Activated T-cell treated with anti-CD3 and anti-CD28 coated beads, Interleukin-2, amount 50 U/mL, for 1 hour (primary cell): ENCODE measurements at places on chromosomes 3 and 15.
A peak's percentile ranks its signal among the peaks of the same experiment; 100 is the strongest.

- no peak for DNase-seq
These were observed 78.8 kb upstream of the PCSK6 start for GRCh38 chr15:101568309-101568708.

GRCh38 chr3:64385277-64385676 lies 160.0 kb upstream of the PRICKLE2 start:
- no peak for DNase-seq

- no peak for DNase-seq
These were observed 19.7 kb upstream of the DENND4A start for GRCh38 chr15:65811835-65812234.

DNA sequence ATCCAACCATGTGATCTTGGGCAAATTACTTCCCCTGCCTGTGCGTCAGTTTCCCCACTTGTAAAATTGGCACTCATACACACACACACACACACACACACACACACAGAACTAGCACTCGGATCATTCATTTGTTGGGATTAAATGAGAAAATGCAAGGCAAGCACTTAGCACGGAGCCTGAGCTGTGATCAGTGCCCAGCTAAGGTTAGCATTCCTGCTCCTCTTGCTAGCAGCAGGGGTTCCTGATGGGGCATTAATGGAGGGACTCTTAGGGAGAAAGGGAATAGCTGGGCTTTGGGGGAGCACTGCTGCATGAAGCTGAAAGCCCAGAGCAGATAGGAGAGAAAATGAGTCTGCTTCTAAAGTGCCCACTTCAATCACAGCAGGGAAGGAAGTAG lies 187.7 kb upstream of the C2CD4B start:
- DNase-seq: no peak

GRCh38 chr3:118682921-118683320 lies 351.7 kb downstream of the IGSF11 start:
- no peak for DNase-seq

DNA sequence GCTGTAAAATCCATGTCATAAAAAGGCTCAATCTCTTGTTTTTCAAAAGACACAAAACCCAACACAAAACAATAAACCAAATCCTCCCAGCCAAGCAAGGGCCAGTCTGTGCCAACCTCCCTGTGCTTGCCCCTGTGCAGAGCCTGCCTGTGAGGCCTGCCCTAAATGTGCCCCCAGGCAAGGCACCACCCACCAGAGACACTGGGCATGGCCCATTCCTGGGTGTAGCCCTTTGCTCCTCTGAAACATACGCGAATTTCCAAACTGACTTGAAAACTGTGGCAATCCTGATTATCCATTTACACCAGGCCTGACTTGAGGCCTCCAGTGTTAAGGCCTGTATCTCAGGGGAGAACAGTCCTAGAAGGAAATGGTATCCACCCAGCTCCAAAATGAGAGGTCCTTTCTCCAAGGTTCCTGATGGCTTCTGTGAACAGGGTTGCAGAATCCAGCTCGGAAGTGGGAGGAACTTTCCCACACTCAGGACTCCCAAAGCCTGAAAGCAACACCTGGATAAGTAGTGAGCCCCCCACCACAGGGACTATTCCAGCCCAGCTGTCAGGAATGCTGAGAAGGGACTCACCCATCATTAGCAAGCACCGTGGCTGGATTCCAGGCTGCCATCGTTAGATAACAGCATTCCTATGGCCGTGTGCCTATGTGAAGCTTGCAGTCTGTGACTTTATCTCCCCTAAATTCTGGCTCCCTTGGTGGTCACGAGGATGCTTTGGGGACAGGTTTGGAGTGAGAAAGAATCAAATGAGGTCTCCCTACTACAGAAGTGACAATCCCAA lies 61.8 kb downstream of the CACNA2D2 start:
- no peak for DNase-seq

DNA sequence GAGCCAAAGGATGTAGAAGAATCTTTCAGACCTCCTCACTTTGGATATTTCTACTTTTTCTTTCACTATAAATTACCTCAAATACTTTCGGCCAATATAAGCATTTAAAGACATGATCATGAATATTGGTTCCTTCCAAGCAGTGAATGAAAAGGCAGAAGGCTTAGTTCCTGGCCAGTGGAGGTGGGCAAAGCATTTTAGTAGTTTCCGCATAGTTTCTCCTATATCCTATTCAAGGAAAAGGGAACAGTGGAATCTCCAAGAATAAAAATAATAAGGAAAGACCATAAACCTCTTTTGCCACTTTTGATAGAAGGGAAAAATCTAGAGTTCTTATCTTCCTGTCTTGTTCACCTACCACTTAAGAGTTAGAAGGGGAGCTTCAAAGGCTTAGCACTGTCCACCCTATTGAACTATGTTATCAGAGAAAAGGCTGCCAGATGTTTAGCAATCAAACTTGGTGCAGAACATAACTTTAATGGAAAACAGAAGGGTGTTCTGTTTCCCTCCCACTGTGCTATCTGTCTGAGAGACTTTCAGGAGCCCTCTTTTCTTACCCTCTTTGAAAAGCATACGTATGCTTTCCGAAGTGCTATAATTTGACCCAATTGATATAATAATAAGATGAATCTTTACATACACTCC lies 155.6 kb upstream of the DPH6 start:
- DNase-seq: no peak

DNA sequence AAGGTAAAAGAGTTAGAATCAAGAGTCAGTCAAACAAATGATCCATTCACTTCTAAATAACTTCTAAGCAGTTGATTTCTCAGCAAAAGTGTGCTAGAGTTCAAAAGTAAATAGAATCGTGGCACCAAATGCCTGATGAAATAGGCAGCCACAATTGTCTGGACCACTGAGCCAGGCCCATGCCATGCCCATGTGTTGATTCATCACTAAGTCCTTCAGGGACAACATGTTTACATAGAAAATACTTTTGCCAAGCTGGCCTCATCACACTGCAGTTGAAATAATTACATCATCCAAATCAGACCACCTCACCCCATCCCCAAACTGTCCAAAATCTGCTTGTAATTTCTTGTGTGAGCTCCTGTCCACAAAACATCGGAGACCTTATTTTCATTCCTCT lies 216.3 kb downstream of the IGSF11 start:
- DNase-seq: no peak

GRCh38 chr15:41462084-41462795 lies 31.4 kb upstream of the ITPKA start:
- no peak for DNase-seq

GRCh38 chr15:94266789-94267188 lies 35.4 kb downstream of the MCTP2 start:
- DNase-seq: no peak

DNA sequence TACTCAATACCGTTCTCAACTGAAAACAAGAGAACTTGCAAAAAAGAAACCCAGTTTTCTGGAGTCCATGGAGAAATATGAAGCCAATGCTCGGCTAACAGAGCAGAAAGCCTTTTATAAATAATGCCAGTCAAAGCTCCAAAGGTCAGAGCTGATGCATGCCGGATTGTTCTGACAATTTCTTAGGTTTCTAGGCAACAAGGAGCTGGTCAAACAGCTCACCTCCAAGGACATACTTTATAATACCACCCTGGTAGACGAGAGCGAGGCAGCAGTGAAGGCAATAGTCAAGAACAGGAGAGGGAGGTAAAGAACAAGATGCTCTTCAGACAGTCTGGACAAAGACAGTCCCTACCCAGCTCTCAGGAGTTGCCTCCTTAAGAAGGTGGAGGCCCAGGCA lies 111.1 kb downstream of the UBE3A start:
- no peak for DNase-seq

GRCh38 chr15:76930831-76931396 lies 635 bp upstream of the RCN2 start:
- DNase-seq: no peak

GRCh38 chr3:139560411-139560810 lies 20.9 kb upstream of the RBP1 start:
- no peak for DNase-seq

DNA sequence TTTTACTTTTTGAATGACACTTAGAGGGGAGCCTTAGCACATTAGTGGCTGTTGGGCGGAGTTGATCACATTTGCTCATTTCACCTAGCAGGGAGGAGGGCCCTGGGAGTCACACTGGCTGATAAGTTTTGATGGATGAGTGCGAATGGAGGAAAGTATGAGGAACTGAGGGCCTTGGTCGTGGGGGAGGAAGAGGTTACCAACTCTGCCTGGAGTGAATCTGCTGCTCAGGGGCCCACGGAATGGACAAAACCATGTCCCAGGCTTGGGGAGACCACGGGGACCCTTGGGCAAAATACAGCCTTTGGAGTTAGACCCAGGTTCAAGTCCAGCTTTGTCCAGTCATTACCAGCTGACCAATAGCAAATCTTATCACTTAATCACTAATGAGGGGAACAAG lies 5.1 kb upstream of the FLNB start:
- DNase-seq: no peak

GRCh38 chr3:53775834-53776251 lies 70.4 kb downstream of the CHDH start:
- no peak for DNase-seq

- no peak for DNase-seq
These were observed 1.4 kb downstream of the UACA start for GRCh38 chr15:70761931-70762468.

- no peak for DNase-seq
These were observed 626.1 kb downstream of the CADM2 start for GRCh38 chr3:85584779-85585356.

GRCh38 chr3:72255791-72256559 lies 471.0 kb upstream of the PROK2 start:
- DNase-seq: no peak

GRCh38 chr3:194137506-194138474 lies 1.8 kb downstream of the HES1 start:
- peak; percentile 55 for DNase-seq

DNA sequence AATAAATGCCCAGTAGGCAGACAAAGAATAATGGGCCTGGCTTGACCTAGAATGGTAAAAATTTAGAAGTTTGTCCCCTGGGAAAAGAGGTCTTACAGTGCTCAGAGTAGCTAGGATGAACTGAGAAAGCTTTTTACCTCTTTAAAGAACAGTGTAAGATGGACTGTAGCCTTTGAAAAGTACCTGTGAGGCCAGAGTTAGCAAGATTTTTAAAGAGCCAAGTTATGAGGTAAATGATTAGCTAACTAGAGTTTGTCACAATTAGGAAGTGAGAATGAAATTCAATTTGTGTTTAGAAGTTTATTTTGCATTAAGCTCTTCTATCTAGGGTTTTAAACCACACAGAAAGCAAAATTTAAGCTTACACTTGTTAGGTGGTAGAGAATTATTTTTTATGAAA lies 480.9 kb downstream of the ZIC1 start:
- no peak for DNase-seq

DNA sequence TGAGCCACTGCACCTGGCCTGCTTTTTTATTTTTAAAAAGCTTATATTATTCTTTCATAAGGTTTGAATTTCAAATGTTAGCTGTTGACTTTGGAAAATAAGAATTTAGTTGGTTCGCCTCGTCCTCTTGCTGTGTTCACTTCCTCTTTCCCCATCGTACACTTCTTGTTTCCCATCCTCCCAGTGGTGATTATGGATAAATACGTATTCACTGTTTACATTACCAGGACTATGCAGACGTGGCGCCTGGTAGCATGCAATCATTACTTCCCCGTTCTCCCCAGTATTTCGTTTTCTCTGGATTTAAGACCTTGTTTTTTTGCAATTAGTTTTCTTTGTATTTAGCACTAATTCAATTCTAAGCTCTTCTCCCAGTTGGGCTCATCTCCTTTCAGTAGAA lies 70.1 kb downstream of the LMLN start:
- no peak for DNase-seq

DNA sequence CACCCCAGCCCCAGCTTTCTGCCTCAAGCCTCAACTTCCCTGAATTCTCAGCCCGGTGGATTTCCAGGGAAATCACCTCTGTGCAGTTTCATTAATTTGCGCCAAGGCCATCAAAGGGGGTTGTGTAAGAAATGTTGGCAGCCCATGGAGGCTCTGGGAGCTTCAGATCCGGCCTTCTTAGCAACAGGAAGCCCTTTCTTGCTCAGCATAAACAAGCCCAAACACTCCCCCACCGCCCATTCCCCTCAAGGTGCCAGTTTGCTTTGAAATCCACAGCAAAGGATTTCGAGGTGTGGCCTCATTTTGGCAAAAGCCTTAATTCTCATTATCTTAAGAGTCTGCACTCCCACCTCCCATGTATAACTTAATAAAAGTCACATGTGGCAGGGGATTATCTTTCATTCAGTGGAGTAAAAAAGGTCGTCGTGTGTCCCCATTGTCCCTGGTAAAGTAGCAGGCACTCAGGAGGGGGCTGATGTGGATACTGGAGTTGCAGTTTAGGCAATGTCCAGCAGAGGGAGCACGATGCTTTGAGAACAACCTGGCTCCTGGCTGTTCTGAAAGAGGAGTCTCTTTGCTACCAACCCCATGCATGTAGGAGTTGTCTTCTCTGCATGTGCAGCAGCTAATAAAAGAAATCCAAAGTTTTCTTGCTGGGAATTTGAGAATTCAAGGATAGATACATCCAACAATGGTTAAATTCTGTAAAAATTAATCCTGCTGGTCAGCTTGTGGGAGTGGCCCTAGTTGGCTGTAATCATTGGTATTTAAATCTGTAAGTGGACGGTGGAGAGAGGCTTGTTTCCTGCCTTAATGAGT lies 39.5 kb downstream of the EBLN2 start:
- DNase-seq: peak; percentile 65

- DNase-seq: no peak
These were observed 83.6 kb downstream of the SMAD6 start for GRCh38 chr15:66785637-66786036.

DNA sequence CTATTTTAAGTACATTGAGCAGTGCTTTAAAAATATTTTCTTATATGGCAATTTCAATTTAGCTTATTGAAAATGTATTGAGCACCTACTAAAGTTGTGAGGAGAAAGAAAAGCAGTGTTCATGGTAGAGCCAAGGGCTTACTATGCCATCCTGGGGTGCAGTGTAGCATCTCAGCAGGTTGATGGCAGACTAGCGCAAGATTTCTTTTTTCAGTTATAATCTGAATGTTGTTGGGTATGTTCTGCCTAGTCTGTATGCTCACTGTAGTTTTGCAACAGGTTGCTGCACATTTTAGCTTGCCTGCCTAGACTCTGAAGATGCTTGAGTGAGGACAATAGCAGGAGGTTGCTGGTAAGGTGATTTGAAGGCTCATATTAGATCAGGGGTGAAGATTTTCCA lies 103.1 kb upstream of the UNC13C start:
- DNase-seq: no peak

- no peak for DNase-seq
These were observed 144.5 kb upstream of the MYRIP start for GRCh38 chr3:39664931-39665330.

- DNase-seq: no peak
These were observed 5.4 kb upstream of the LINGO1 start for GRCh38 chr15:77637851-77638692.

DNA sequence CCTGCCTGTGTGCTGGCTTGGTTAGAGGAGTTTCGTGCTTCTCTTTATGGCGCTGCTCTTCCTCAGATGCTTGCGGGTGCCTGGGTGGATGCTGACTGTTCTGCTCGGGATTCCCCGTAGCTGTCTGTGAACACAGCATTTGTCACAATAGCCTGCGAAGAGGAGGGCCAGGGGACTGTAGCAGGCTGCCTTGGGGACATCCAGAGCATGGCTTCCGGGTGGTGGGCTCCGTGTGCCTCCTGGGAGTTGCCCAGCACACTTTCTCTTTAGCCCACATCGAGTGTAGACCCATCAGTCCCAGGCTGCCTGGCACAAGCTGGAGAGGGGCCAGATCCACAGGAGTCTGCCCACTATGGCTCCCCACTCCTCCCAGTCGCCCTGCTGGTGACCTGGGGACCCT lies 22.4 kb downstream of the LRRK1 start:
- no peak for DNase-seq

GRCh38 chr15:57054204-57054750 lies 135.8 kb downstream of the TCF12 start:
- DNase-seq: no peak

GRCh38 chr3:144362126-144362525 lies 390.5 kb downstream of the DIPK2A start:
- no peak for DNase-seq

- no peak for DNase-seq
These were observed 161.6 kb downstream of the SQOR start for GRCh38 chr15:45796433-45796832.
